ENCODE measurements at places on chromosomes 1 and 21. TPM values are rescaled to one million over a fixed set of nuclear protein-coding genes. Genes with fewer than 3 reads are reported as not detected.

CFAP298 gene
- 45.2 TPM for total RNA-seq

DNA sequence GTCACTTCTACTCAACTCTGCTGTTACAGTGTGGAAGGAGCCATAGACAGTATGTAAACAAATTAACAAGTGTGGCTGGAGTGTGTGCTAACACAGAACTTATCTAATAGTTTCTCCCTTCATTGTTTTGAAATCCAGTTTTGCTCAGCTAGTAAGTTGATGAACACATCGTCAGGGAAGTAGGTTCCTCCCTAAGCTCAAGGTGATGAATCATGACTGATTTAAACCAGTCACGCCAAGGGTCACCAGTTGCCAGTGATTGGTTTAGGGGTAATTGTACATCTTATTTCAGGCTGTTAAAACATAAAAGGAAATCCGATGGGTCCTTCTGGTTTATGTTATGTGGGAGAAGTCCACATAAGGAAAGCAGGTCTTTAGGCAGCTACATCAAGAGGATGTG is 97.0 kb upstream of the CHODL start:
- peak; percentile 3 for DNase-seq

NFASC gene
- total RNA-seq = 0.63 TPM

- DNase-seq = peak; percentile 70
Observed at GRCh38 chr1:218164111-218164929, 120.8 kb upstream of the RRP15 start.

GRCh38 chr1:27027575-27028250 is 15.1 kb upstream of the TENT5B start:
- DNase-seq = no peak

GRCh38 chr1:228012555-228012954 is 5.8 kb downstream of the WNT3A start:
- DNase-seq = no peak

- DNase-seq = no peak
Observed at GRCh38 chr21:15054606-15055239, 10.1 kb downstream of the NRIP1 start.
